ENCODE measurements at places on chromosomes 16 and 17. TPM values are rescaled to one million over a fixed set of nuclear protein-coding genes. Genes with fewer than 3 reads are reported as not detected.

The CES5A gene
- total RNA-seq: not detected

The PYY gene
- not detected for total RNA-seq

The HCRT gene
- total RNA-seq: not detected

The KRTAP4-6 gene
- not detected for total RNA-seq

GRCh38 chr17:62085511-62086408, 20.7 kb upstream of the MED13 start:
- no peak overlapping the region for H3K27ac ChIP-seq
- no peak for DNase-seq
- no peaks in the 10 kb centered on the region for H3K36me3 ChIP-seq
- no peaks in the 10 kb centered on the region for H3K27me3 ChIP-seq
- no peaks in the 10 kb centered on the region for H3K4me1 ChIP-seq
- H3K4me3 ChIP-seq: no peak overlapping the region

- DNase-seq: no peak
- H3K36me3 ChIP-seq: peaks cover 5% of the 10 kb centered on the region
- no peaks in the 10 kb centered on the region for H3K27me3 ChIP-seq
- H3K4me1 ChIP-seq: peaks cover 61% of the 10 kb centered on the region
These were observed 108.9 kb downstream of the GNAO1 start for GRCh38 chr16:56300242-56300623.

GRCh38 chr17:17784657-17785267, 52.0 kb downstream of the SREBF1 start:
- no peaks in the 10 kb centered on the region for H3K27me3 ChIP-seq
- H3K4me1 ChIP-seq: peaks cover 75% of the 10 kb centered on the region
- H3K36me3 ChIP-seq: no peaks in the 10 kb centered on the region

GRCh38 chr17:13636951-13637350, 35.2 kb upstream of the HS3ST3A1 start:
- H3K4me3 ChIP-seq: no peak overlapping the region
- no peak for DNase-seq

DNA sequence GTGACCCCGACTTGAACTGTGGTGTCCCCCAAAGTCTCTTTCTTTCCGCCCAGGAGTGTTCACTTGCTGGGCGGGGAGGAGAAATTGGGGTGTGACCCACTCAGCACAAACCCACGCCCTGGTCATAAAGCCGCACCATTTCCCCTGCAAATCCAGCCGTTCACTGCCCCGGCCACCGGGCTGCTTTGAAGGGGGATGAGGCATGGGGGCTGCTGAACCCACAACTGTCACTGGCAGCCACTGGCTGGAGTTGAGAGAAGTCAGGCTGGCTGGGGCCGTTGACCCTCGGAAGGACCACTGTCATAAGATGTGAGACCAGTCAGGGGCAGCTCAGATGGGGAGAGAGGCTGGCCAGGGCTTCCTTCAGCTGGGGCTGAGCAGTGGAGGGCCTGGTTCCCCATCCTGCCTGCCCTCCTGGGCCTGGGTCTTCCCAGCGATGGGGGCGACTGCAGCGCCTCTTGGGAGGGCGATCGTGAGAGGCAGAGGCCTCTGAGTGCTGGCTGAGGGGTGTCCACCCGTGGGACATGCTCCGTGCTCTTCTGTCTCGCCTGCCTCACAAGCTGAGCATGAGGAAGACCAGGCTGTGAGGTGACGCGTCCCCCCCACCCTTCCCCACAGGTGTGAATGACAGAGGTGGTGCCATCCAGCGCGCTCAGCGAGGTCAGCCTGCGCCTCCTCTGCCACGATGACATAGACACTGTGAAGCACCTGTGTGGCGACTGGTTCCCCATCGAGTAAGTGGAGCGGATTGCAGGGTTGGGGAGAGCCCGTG, 19.5 kb downstream of the C16orf90 start:
- no peak overlapping the region for H3K27ac ChIP-seq
- H3K27me3 ChIP-seq: no peaks in the 10 kb centered on the region
- DNase-seq: no peak
- H3K4me3 ChIP-seq: no peak overlapping the region
- H3K36me3 ChIP-seq: peaks cover 29% of the 10 kb centered on the region

GRCh38 chr16:80968386-80969113, 38.1 kb downstream of the CMC2 start:
- H3K36me3 ChIP-seq: no peaks in the 10 kb centered on the region
- H3K27ac ChIP-seq: no peak overlapping the region
- no peaks in the 10 kb centered on the region for H3K27me3 ChIP-seq
- no peaks in the 10 kb centered on the region for H3K4me1 ChIP-seq

DNA sequence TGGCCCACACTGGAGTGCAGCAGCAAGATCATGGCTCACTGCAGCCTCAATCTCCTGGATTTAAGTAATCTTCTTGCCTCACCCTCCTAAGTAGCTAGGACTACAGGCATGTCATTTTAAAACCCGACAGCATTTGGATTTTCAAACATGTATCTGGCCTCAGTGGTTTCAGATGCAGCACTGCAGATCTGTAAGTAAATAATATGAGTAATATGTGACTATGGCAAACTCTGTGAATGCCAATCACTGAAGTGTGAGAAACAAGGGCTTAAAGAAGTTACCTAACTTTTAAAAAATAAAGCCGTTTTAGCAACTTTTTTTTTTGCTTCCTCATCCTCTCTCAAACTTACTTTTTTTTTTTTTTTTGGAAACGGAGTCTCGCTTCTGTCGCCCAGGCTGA, 11.9 kb downstream of the CEP20 start:
- no peak overlapping the region for H3K27ac ChIP-seq
- H3K27me3 ChIP-seq: no peaks in the 10 kb centered on the region
- no peak for DNase-seq

- peak; percentile 96 for DNase-seq
- peaks cover 84% of the 10 kb centered on the region for H3K4me1 ChIP-seq
- H3K36me3 ChIP-seq: no peaks in the 10 kb centered on the region
- H3K27me3 ChIP-seq: no peaks in the 10 kb centered on the region
- peak overlapping the region; percentile 83 for H3K27ac ChIP-seq
These were observed 162.9 kb downstream of the COPRS start for GRCh38 chr17:31696184-31696602.

DNA sequence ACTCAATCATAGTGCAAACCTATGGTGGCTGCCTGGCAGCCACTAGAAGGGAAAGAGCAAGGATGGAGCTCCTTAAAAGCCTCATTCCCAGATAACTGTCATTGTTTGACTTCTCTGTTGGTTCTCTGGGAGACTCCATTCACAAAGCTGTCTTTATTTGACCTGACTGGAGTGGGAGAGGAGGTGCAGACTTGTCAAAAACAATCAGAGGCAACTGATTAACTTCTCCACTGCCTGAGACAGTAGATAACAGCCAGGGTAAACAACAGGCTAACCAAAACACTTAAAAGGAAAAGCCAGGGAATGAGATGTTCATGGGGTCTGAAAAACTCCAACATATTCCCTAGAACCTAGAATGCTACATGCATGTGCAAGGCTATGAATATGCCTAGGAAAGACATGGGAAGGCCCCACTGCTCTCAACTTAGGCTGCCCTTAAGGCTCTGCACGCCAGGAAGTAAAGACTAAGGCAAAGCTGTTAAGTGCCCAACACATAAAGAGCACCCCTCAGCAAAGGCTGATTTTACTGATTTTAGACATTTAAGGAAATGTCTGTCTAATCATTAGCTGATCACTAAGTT, 82.0 kb downstream of the TTC19 start:
- no peaks in the 10 kb centered on the region for H3K27me3 ChIP-seq
- H3K27ac ChIP-seq: no peak overlapping the region
- peaks cover 26% of the 10 kb centered on the region for H3K4me1 ChIP-seq
- no peak for DNase-seq
- no peak overlapping the region for H3K4me3 ChIP-seq

DNA sequence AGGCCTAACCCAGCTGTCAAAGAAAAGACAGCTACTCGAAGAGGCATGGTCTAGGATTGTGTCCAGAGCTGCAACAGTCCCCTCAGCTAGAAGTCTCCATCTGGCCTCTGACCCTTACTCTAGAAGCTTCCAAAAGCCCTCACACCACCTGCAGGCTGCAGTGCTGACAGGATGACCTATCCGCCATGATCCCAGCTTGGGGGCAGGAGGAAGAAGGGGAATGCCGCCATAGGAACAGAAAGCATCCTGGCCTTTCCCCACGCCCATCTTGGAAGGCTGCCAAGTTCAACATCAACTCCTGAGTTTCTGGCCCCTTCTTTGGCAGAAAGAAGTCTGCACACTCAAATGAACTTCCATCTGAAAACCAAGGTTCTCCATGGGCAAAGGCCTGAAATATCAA, 3.1 kb upstream of the KRT36 start:
- no peak overlapping the region for H3K4me3 ChIP-seq
- no peaks in the 10 kb centered on the region for H3K36me3 ChIP-seq
- H3K4me1 ChIP-seq: no peaks in the 10 kb centered on the region
- no peaks in the 10 kb centered on the region for H3K27me3 ChIP-seq
- peak overlapping the region; percentile 33 for H3K27ac ChIP-seq

- H3K4me1 ChIP-seq: no peaks in the 10 kb centered on the region
- H3K36me3 ChIP-seq: no peaks in the 10 kb centered on the region
- no peak overlapping the region for H3K4me3 ChIP-seq
- no peak for DNase-seq
- H3K27ac ChIP-seq: no peak overlapping the region
- H3K27me3 ChIP-seq: no peaks in the 10 kb centered on the region
These were observed 15.7 kb downstream of the WNT3 start for GRCh38 chr17:46802800-46803199.
